ENCODE measurements at places on chromosomes 3 and 15.

GRCh38 chr3:162555761-162556160, 1059.2 kb downstream of the OTOL1 start:
- no peak for DNase-seq

DNA sequence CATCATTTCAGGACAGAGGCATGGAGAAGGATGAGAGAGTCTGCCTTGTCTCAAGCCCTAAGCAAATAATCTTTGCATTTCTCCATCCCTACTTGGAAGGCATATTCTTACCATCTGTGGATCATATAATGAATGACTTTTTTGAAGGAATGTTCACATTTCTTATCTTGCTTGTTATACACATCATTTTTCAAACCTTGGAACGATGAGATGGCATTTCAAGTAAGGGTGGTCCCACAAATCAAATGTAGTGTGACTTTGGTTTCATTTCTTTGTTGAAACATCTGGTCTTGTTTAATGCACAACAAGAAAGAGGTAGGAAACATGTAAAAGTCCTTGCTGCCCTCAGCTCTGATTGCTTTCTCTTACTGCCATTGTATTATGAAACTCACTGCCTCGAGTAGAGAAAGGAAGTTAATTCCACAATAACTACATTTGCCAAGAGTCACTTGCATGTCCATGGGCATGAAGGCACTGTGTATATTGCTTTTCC, 32.1 kb downstream of the RBMS3 start:
- no peak for DNase-seq

DNA sequence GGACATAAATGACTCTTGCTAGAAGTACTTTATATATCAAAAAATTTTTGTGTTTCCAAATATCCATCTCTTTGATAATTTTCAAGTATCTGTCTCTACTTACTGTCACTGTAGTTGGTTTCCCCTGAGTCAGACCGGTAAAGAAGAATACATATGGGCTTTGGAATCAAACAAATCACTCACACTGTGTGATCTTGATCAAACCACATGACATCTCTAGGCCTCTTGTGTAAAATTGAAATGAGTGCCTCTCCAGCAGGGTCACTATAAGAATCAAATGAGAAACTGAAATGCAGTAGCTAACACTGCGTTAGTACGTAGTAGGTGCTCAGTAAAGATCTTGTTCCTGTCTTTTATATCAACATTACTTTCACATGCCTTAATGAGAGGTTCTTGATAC, 314.6 kb upstream of the STT3B start:
- no peak for DNase-seq

DNA sequence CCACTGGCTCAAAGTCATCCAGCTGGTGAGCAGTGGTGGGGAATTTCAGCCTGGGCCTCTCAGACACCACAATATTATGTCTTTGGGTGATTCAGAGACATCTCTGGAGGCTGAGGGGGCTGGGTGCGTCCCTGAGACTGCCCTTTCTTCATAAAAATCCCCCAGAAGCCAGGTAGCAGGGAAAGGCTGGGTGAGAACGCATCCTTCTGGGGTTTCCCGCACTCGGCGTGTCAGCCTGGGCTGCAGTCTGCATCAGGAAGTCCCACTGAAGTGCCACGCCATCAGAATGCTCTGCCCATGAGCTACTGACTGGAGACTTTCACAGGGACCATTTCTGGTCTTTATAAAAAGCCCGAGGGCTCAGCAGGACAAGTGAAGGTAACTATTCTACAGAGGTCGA, 148.8 kb upstream of the SLC6A11 start:
- no peak for DNase-seq

- no peak for DNase-seq
These were observed 19.6 kb downstream of the CD86 start for GRCh38 chr3:122074621-122075265.

- DNase-seq: no peak
These were observed 104.8 kb upstream of the HERC1 start for GRCh38 chr15:63938486-63939061.

- DNase-seq: no peak
These were observed 236.3 kb downstream of the MEX3B start for GRCh38 chr15:81809543-81809942.

DNA sequence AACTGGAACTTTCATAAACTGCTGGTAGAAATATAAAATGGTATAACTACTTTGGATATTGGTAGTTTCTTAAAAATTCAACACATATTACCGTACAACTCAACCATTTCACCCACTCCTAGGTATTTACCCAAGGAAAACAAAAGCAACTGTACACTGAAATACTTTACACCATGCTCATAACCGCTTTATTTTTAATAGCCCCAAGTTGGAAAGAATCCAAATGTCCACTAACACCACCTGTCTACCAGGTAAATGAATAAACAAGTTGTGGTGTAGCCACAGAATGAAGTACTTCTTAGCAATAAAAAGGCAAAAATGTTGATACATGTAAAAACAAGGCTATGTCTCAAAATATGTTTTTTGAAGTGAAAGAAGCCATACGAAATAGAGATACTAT, 215.9 kb upstream of the PEX5L start:
- DNase-seq: no peak

GRCh38 chr3:150913133-150913922, 8.1 kb upstream of the MINDY4B start:
- DNase-seq: no peak

- no peak for DNase-seq
These were observed 24.7 kb downstream of the MYO5A start for GRCh38 chr15:52503788-52504496.

GRCh38 chr15:31248263-31248662, 78.4 kb upstream of the KLF13 start:
- no peak for DNase-seq

DNA sequence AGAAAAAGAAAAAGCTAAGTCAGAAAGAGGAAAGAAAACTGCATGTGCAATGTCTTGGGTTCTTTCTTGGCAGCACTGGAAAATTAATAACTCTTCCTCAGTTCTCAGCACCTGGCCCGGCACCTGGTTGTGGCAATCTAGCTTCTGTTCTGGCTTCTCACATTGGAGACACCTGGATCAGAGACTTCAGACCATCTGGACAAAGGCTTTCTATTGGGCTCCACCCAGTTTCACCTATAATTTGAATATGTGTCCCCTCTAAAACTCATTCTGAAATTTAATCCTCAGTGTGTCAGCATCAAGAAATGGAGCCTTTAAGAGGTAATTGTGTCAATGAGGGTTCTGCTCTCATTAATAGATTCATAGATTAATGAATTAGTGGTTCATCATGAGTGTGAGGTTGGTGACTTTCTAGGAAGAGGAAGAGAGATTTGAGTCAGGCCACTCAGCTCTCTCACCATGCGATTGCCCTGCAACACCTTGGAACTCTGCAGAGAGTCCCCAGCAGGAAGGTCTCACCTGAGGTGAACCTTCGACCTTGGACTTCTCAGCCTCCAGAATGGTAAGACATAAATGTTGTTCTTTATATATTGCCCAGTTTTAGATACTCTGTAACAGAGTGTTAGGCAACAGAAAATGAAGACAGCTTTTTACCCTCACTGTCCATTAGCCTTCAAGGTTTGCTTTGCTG, 679.9 kb downstream of the NTRK3 start:
- DNase-seq: no peak

GRCh38 chr15:60601098-60601497, 122.2 kb upstream of the ICE2 start:
- no peak for DNase-seq

GRCh38 chr15:63973212-63974009, 72.9 kb downstream of the DAPK2 start:
- DNase-seq: no peak

GRCh38 chr15:24956111-24956838, 1.5 kb downstream of the SNRPN start:
- DNase-seq: peak; percentile 84

GRCh38 chr15:90681056-90681455, 36.1 kb upstream of the BLM start:
- DNase-seq: no peak

DNA sequence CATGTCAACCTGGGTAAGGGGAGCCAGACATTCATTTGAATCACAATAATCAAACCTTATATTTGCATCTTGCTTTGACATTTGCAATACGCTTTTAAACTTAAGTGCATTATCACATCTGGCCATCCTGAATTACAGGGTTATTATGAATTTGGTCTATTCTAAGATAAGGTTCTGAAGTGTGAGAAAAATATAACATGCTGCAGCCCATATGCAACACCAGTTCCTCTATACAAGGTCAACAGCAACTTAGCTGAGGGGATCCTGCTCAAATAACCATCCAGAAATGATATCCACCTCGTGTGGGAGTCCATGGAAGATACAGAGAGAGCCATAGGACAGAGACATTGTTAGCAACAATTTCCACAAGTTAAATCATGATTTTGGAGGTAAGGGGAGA, 72.7 kb upstream of the RAD18 start:
- DNase-seq: no peak

- DNase-seq: no peak
These were observed 8.4 kb downstream of the CSK start for GRCh38 chr15:74790080-74790916.

DNA sequence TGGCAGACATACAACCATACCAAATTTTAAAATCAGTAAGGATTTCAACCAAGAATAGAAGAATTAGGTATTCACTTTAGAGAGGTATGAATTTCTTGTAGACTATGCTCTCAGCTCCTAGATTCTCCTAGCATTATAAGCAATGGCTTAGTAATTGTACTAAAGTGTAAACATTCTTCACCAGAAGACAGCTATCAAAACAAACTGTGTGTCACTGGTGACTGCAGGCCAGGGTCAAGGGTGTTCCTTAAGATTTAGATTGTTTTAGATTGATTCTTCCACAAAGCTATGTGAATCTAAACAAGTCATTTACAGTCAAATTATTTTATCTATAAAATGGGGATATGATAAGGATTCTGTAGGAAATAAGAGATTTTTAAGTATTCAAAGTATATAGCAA, 23.1 kb upstream of the GP5 start:
- DNase-seq: no peak

DNA sequence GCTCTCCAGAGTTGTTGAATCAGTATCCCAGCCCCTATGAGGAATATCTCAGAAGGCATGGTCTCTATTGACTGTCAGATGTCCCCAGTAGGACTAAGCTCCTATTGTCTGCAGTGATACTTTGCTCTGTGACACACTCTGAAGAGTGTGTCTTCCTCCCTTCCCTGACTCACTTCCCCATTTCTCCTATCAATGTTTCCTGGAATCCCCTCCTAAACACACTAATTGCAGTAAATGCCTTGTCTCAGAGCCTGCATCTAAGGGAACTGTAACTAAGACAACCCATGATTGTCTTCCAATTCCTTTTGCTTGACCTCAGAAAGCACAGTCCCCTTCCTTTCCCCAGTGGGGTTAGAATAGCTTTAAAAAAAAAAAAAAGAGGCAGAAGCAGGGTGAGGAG, 397.3 kb upstream of the PROK2 start:
- no peak for DNase-seq

- no peak for DNase-seq
These were observed 26.3 kb downstream of the ALS2CL start for GRCh38 chr3:46667061-46667621.

- no peak for DNase-seq
These were observed 253.6 kb downstream of the MAGI1 start for GRCh38 chr3:65785065-65785645.

DNA sequence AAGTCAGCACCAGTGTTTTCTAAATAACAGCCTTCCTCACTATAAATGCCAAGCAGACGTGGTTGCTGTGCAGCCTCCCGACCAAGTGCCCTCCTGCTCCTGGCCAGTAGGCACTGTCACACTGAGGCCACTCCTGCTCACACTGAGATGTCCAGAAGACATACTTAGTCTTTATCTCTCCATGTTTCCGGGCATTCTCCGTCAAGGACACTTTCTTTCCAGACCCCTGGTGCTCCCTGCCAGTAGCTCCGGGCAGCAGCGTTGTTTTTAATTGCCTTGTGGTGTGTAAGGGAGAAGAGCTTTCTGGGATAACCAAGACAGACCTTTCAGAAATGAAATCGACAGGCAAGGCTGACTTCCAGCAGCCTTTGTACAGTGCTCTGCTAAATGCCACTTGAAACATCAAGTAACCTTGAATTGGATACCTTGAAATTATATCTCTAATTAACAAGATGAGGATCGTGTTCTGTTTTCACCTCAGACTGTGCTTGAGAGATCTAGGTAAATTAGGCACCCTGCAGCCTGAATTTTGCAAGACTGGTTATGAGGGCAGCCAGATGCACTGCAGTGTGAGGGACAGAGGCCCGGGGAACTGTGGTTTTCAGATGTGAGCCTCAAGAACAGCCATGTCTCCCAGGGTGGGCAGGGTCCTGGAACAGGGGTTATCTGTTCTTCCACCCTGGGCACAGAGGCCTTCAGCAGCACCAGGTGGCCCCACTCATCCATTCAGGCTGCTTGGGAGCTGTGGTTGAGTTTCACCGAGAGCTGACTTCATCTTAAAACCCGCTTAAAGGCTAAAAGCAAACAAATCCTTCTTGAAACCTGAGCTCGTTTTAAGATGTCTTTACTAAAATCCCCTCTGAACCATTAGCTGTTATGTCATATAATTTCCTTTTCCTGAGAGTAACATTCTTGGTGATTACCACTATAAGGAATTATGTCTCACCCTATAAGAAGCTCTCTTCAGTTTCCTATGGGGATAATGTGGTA, 105.5 kb upstream of the IL12A start:
- no peak for DNase-seq

GRCh38 chr3:152497457-152497856, 228.7 kb downstream of the MBNL1 start:
- DNase-seq: no peak

DNA sequence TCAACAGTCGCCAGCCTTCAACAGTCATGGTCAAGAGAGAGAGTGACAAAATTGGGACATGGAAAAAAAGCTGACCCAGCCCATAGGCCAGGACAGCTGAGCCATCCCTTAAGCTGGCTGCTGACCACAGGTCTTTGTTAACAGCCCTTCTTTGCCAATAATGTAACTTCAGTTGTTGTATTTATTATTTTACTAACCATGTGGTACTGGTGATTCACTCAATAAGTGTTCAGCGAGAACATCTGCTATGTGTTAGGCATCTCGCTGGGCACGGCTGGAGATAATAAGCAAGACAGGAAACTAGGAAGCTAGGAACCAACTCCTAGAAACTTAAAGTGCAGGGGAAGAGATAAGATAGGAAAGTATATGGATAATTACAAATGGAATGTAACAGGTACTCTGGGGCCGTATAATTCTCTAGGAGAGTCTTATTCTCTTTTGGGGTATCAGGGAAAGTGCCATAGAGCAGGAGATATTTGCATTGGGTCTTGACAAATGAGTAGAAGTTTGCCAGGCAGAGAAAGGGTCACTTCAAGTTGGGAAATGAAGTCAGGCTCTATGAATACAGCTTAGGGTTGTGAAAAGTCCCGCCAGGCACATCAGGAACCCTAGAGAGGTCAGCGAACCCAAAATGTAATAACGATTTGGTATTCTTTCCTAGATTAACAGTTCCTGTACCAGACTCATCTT, 84.0 kb upstream of the TRA2B start:
- DNase-seq: no peak

GRCh38 chr15:48427960-48428547, 96.8 kb downstream of the DUT start:
- no peak for DNase-seq
